ENCODE measurements at places on chromosomes 6 and 20.

DNA sequence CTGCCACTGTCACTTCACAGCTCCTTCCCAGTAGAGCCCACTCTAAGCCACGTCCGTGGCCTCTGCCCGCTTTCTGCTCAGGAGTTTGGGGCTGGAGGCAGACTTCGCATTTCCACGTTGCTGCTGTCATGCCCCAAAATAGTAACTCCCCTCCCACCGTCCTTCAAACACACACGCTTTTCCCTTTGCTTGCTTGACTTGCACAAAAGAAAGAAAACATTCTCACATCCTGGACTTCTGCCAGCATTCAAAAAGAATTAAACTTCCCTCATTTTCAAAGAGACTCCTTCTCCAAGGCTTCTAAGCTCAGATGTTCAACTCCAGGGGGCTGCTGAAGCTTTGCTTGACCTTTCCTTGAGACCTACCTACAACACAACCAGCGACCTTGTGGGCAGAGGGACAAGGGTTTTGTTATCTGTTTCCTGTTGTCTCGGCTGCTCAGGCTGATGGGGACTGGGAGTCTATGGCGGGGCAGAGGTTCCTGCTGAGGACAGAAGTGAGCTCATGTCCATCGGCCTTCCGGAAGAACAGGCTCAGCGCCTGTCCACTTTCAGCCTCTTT, 263.8 kb upstream of the FOXQ1 start:
- DNase-seq = no peak

DNA sequence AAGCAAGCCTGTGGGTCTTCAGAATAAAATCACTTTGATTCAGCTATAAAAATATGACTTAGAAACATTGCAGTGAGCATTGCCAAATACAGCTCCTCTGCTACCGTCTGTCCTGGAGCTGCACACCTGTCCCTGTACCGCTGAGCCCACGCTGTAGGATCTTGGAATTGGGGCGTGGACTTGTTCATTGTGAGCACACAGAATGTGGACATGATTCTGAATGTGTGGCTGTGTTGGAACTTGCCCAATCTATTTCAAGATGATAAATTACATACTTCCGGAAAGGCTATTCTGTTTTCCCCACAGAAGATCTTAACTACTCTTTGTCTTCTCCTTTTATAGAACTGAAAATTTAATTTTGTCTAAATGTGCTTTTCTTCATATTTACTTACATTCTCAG, 107.3 kb downstream of the UST start:
- peak; percentile 20 for DNase-seq

GRCh38 chr6:54248994-54249393, 59.2 kb upstream of the TINAG start:
- DNase-seq = no peak

- DNase-seq = no peak
Observed at GRCh38 chr6:130018292-130018743, at the start of gene L3MBTL3. Gene L3MBTL3 (plus strand): TSS chr6:130018581. CDS start chr6:130042700, 24,119 bp downstream.

GRCh38 chr6:17385660-17386059, 7.7 kb upstream of the CAP2 start:
- DNase-seq = no peak

- DNase-seq = peak; percentile 6
Observed at GRCh38 chr20:30376767-30377658, 880.5 kb upstream of the DEFB115 start.

DNA sequence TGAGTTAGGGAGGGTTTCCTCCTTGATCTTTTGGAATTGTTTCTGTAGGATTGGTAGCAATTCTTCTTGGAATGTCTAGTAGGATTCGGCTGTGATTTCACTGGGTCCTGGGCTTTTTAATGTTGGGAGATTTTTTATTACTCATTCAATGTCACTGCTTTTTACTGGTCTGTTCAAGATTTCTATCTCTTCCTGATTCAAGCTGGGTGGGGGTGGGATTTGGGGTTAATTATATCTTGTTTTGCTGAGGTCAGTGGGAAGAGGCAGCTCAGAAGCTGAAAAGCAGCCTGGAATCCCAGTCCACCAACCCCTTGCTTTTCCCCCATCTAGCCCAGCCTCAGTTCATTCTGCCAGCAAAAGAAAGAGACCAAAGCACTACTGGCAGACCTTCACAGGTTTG, 39.6 kb downstream of the SUMO4 start:
- DNase-seq = no peak

DNA sequence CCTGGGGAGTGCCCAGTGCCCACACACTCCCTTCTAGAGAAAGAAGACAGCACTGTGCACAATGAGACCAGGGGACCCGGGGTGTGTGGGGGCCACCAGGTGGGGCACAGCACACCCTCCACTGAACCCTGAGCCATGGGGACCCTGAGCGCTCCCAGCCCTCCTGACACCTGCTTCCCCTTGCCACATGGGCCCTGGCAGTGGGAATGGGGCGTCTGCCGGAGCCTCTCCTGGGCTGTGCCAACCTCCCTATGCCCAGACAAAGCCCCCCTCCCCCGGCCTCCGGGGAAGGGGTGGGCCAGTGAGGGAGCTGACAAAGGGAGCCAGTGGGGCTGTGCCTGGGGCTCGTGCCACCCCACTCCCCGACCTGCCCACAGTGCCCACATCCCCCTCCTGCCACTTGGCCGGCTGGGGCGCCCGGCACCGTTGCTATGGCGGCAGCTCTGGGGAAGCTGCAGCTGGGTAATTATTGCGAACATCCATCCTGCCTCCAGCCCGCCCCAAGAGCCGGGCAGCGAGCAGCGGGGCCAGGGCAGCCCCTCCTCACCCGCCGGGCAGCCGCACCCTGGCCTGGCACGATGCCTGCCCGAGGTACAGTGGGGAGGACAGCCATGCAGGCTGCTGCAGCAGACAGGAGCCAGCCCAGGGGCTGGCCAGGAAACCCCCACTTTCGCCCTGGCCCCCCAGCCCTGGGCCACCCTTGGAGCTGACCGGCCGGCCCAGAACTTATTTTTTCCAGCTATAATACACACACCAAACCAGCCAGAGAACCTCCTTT, 41.9 kb upstream of the NOL4L start:
- no peak for DNase-seq

DNA sequence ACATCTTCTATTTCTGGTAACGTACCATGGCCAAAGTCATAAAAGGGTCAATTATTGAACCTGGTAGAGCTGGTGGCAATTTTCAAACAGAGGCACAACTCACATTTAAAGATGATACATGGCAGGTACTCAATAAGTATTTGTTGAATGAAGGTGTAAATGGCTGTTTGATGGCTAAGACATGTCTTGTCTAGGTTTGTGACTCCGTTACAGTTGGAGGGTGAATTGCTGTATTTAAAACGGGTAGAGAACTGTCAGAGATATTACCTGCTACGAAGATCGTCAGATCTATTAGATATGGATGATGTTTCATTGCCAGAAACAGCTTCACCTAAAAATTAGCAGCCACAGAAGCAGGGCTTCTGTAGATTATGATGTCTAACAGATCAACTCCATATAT, 601.9 kb downstream of the PRKN start:
- no peak for DNase-seq

GRCh38 chr20:956330-956951, 40.3 kb upstream of the ANGPT4 start:
- DNase-seq = no peak

DNA sequence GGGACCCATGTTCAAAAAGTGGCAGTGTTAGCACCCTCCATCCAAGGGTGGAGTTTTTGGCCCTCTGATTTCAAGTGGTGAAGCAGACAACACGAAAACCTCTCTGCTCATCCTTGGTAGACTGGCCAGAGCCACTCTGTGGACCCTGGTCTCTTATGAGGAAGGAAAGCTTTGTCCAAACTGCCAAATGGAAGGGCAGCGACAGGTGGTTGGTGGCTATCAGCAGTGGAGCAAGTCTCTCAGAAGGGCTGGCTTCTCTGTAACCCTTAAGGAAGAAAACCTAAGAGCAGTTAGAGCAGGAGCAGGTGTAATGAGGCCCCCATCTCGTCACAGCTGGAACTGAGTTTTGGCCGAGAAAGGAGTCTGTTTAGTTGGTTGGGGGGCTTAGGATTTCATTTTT, 155.8 kb downstream of the SLC16A10 start:
- no peak for DNase-seq

- DNase-seq = no peak
Observed at GRCh38 chr20:3227506-3227905, 11.5 kb downstream of the SLC4A11 start.

- no peak for DNase-seq
Observed at GRCh38 chr6:33000055-33000454, 9.3 kb downstream of the HLA-DOA start.

DNA sequence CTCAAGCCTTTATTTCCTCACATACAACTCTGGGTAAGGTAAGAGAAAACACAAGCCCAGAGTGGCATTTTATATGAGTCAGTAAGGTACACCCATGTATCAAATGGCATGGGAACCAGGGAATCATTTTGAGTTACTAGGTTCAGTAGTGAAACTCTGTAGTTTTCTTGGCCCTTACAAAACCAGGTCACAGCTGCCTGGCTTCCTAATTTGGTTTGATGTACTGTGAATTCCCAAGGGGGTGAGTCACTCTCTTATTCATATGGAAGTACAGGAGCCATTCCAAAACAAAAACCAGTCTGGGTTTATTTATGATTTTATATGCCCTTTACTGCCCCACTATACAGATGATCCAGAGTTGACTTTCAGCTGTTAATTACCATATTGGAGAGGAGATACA, 70.7 kb downstream of the PDE7B start:
- DNase-seq = no peak

- no peak for DNase-seq
Observed at GRCh38 chr6:155066921-155067680, 72.0 kb downstream of the TIAM2 start.

GRCh38 chr6:5778317-5778857, 228.3 kb downstream of the NRN1 start:
- no peak for DNase-seq

GRCh38 chr6:126180585-126180984, 159.3 kb upstream of the CENPW start:
- DNase-seq = no peak

GRCh38 chr20:40494248-40494647, 194.8 kb downstream of the MAFB start:
- no peak for DNase-seq

- no peak for DNase-seq
Observed at GRCh38 chr20:49866051-49866450, 49.3 kb downstream of the SPATA2 start.

DNA sequence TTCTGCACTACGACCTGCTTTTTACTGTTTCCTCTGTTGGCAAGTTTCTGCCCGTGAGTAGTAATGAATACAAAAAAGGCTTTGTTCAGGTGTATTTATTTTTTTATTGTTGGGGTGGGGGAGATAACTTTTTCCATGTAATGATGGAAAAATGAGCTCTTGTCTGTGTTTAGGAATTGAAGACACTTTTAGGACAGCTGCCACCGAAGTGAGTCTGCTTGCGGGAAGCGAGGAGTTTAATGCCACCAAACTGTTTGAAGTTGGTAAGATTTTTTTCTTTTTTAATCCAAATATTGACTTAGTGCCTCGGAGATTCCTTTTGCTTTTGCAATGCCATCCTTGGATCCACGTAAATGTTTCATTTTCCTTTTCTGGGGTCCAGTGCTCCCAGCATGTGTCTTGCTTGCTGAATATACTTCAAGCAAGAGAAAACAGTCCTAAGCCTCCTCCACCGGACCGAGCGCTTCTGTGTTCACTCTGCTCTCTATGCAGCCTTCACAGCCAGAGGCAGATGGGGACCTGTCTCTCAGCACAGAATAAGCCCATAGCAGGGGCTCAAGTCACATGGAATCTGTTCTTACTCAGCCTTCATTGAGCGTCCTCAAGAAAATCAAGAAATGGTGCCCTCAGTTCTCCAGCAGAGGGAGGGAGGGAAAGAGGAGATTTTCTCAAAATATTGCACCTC, 71.3 kb downstream of the ISM1 start:
- DNase-seq = no peak

DNA sequence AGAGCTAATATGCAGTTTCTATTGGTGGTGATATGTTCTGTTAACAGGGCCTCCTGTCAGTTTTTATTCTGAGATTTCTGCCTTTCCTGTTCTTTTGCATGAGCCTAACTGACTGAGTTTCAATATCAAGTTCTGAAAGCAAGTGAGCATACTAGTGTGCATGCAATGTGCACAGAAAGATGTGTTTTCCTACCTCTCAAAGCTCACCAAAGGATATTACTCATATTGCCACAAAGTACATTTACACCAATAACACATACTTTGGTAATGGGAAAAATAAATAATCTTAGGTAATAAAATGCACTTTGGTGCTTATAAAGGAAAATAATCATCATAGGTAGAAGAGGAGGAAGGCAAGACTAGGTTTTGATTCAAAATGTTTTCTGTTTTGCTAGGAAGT, 195.0 kb downstream of the KHDC1L start:
- no peak for DNase-seq

DNA sequence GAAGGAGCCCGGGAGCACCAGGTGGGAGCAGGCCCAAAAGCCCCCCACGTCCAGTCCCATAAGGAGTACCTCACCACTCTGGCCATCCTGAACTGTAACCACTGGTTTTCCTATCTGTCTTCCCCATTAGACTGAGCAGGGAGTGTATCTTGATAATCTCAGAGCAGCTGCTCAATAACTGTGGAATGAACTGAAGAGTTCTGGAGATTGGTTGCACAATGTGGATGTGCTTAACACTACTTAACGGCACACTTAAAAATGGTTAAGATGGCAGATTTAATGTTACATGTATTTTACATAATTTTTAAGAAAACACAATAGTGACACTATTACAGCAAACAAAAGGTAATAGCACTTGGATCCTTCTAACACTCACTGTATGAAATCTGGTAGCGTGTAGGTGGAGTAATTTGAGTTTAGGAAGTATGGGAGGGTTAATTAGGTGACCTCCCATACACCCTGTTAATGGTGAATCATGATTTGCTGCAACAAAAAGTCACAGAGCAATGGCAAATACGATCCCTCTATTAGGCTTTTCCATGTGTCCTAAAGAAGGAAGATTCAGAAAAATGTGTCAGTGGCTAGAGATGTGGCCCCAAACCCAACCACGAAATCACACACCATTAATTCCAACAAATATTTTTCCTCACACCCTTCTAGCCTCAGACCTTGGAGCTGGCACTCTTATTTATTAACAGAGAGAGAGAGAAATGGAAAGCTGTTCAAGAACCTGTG, 18.4 kb downstream of the TRAM2 start:
- DNase-seq = no peak

DNA sequence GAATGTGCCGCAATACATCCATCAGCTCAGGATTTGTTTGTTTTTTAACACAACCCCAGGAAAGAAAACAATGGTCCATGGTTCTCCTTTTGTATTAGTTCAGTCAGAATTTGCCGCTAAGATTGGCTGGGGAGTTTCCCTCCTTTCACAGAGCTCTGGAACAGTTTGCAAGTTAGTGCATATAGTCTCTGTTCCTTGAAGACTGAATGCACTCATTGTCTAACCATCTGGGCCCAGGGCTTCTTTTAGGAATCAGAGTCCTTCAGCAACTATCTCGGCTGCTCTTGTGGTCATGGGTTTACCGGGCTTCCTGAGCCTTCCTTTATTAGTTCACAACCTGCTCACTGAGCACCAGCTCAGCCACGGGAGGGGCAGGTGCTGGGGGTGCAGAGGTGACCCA, 121.3 kb downstream of the SLC23A2 start:
- DNase-seq = no peak

- DNase-seq = no peak
Observed at GRCh38 chr6:139706912-139707311, 332.5 kb upstream of the CITED2 start.

All from cerebellar nuclear complex (tissue), 1 donor.